ENCODE measurements at places on chromosomes 12 and 14. TPM values are rescaled to one million over a fixed set of nuclear protein-coding genes. Genes with fewer than 3 reads are reported as not detected.

- no peaks in the 10 kb centered on the region for H3K27me3 ChIP-seq
- no peaks in the 10 kb centered on the region for H3K36me3 ChIP-seq
- no peaks in the 10 kb centered on the region for H3K4me1 ChIP-seq
- H3K4me3 ChIP-seq, result no peak overlapping the region
- H3K27ac ChIP-seq, result no peak overlapping the region
- no peak for DNase-seq
These were observed 954.2 kb upstream of the FBXO33 start for GRCh38 chr14:40386433-40386832.

- no peak overlapping the region for H3K4me3 ChIP-seq
- DNase-seq, result no peak
- no peaks in the 10 kb centered on the region for H3K4me1 ChIP-seq
- no peaks in the 10 kb centered on the region for H3K36me3 ChIP-seq
- H3K27me3 ChIP-seq, result no peaks in the 10 kb centered on the region
- no peak overlapping the region for H3K27ac ChIP-seq
These were observed 6.8 kb upstream of the AEBP2 start for GRCh38 chr12:19432309-19433170.

SLCO1A2 gene
- total RNA-seq, result not detected

GRCh38 chr14:34322940-34323418 is 139.1 kb downstream of the SPTSSA start:
- no peak overlapping the region for H3K4me3 ChIP-seq
- no peaks in the 10 kb centered on the region for H3K36me3 ChIP-seq
- H3K27me3 ChIP-seq, result no peaks in the 10 kb centered on the region
- H3K27ac ChIP-seq, result no peak overlapping the region
- DNase-seq, result peak; percentile 79

DNA sequence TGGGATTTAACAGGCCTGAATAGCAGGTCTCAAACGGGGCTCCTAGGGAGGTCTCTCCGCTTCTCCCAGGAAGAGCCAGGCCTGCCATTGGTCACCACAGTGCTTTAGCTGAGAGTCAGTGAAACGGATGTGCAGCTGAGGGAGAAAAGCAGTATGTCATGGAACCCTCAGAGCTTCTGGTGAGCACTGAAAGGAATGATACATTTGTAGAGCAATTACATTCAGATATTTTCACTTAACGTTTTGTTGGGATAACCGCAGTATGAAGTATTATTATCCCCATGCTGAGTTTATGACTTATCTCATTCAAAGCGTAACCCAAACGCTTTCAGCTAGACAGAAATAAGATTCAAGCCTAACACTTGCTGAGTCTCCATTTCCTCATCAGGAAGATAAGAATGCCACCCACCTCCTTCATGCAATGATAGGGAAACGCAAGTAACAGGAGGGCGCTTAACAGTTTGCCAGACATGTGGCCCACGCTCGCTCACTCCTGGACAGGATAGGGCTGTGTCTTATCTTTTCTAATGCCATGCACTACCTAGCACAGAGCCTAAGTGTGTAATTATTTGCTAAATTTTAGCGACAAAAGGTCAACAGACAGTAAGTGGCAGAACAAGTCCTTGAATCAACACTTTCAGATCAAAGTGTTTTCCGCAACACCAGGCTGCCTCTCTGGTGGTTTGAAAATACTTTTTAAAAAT is 28.2 kb downstream of the DAD1 start:
- no peak overlapping the region for H3K4me3 ChIP-seq
- H3K36me3 ChIP-seq, result peaks cover 21% of the 10 kb centered on the region
- peaks cover 6% of the 10 kb centered on the region for H3K4me1 ChIP-seq
- DNase-seq, result no peak
- H3K27me3 ChIP-seq, result no peaks in the 10 kb centered on the region

SMARCD1 gene
- total RNA-seq, result 24.4 TPM

DNA sequence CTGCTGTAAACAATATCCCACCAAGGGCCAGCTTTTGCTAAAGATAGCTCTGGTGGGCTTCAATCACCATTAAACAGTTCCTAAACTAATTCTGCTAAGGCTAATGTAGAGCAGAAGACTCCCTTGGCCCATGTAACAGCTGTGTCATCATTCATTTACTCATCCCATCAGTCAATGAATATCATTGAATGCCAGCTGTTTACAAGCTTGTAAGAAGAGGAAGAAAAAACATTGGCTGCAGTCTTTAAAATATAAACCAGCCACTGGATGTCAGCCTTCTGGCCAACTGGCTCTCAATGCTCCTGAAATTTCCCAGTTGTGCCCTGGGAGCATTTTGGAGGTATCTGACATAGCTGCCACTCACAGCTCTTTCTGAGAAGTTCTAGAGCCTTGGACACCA is 18.0 kb upstream of the MAP3K9 start:
- peak overlapping the region; percentile 83 for H3K27ac ChIP-seq
- H3K4me3 ChIP-seq, result no peak overlapping the region
- H3K27me3 ChIP-seq, result no peaks in the 10 kb centered on the region
- H3K4me1 ChIP-seq, result peaks cover 14% of the 10 kb centered on the region

- no peak for DNase-seq
- no peaks in the 10 kb centered on the region for H3K27me3 ChIP-seq
- H3K4me3 ChIP-seq, result no peak overlapping the region
- H3K36me3 ChIP-seq, result no peaks in the 10 kb centered on the region
- H3K27ac ChIP-seq, result peak overlapping the region; percentile 73
These were observed 13.3 kb upstream of the PZP start for GRCh38 chr12:9221483-9221882.

GRCh38 chr12:113852695-113853490 is 113.2 kb downstream of the RBM19 start:
- H3K4me3 ChIP-seq, result no peak overlapping the region
- DNase-seq, result no peak
- H3K27ac ChIP-seq, result no peak overlapping the region
- no peaks in the 10 kb centered on the region for H3K4me1 ChIP-seq
- H3K36me3 ChIP-seq, result no peaks in the 10 kb centered on the region

- H3K27me3 ChIP-seq, result no peaks in the 10 kb centered on the region
- no peak for DNase-seq
- H3K4me1 ChIP-seq, result no peaks in the 10 kb centered on the region
- no peak overlapping the region for H3K27ac ChIP-seq
- no peak overlapping the region for H3K4me3 ChIP-seq
These were observed 245.6 kb upstream of the SOX5 start for GRCh38 chr12:24195063-24195462.

DNA sequence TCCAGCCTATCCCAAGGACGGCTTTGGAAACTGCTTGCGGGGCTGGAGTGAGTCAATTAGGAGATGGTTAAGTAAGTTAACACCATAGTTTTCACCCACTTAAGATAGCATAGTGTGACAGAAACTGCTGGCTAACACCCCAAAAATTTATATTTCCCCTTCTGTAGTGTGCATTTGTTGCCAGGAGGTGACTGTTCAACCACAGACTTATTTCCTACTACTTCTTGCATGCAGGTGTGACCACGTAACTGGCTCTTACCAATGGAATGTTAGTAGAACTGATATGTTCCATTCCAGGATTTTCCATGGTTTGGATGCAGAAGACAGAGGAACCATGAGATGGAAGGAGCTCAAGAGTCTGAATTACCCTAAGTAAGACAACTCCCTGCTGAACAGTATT is 52.9 kb upstream of the SLC35F4 start:
- no peak for DNase-seq
- H3K36me3 ChIP-seq, result no peaks in the 10 kb centered on the region
- no peak overlapping the region for H3K27ac ChIP-seq

DNA sequence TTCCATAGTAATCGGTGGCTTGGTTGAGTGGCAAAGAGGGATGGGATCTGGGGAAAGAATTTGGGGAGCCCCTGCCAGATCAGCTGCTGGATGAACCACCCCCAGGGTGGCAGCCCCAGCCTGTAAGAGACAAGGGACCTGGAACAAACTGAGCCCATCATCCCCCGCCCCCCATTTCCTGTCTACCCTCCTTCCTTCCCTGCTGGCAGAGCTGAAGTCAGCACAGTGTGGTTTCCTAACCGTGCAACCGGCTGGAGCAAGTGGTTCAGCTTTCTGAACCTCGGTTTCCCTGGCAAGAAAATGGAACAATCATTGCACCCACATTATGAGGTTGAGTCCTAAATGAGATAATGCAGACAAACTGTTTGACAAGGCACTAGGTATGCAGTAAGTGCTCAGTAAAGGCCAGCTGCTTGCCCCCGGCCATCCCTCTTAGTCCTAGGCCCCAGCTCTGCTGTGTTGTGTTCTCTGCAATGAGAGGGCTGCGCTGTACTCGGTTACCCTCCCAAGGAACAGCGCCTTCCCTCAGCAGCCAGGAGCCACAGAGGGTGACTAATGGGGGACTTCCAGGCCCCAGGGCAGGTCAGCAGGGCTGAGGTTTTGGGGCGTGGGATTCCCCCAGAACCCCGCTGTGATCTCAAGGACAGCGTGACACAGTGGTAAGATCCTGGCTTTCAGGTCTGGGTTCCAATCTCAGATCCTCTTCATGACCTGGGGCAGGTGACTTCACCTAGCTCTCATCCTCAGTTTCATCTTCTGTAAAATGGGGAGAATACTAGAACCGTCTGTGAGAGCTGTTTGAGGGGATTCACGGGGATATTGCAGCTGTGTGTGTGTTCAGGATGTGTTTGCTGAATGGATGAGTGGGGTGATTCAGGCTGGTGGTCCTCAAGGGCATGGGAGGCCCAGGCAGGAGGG is 16.5 kb downstream of the SELPLG start:
- DNase-seq, result no peak
- no peak overlapping the region for H3K27ac ChIP-seq
- no peaks in the 10 kb centered on the region for H3K36me3 ChIP-seq
- no peaks in the 10 kb centered on the region for H3K4me1 ChIP-seq

- no peak for DNase-seq
- H3K27me3 ChIP-seq, result no peaks in the 10 kb centered on the region
- no peaks in the 10 kb centered on the region for H3K36me3 ChIP-seq
- no peak overlapping the region for H3K27ac ChIP-seq
These were observed 31.9 kb upstream of the IFNG-AS1 start for GRCh38 chr12:67957383-67957782.

DNA sequence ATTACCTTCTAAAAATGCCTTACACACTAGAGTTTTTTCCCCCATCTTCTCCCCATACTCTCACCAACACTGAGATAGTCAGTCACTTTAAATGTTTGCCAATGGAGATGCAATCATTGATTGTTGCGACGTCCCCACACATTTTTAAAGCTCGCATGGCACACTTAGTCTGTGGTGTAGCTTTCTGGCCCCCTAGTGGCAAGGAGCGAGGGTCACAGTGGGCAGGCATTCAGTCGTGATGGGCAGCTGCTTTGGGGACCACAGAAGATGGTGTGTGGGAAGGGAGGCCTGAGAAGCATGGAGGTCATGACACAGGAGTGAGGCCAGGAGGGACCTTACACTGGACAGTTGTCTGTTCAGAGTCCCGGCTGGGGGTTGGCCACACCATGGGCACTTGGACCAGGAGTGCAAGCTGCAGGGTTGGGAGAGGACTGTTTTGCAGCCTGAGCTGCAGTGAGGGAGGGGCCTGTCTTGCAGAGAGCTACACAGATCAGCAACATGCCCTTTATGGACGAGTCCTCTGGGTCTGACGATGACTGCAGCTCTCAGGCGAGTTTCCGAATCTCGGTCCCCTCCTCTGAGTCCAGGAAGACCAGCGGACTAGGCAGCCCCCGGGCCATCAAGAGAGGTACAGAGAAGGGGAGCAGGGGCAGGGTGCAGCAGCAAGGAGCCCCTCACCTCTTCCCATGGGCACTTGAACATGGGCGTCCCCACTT is 28.6 kb downstream of the PIGH start:
- H3K4me1 ChIP-seq, result no peaks in the 10 kb centered on the region
- no peak overlapping the region for H3K4me3 ChIP-seq
- peak; percentile 69 for DNase-seq
- H3K36me3 ChIP-seq, result no peaks in the 10 kb centered on the region
- no peak overlapping the region for H3K27ac ChIP-seq
- no peaks in the 10 kb centered on the region for H3K27me3 ChIP-seq

GPRC5A gene
- total RNA-seq, result 0.09 TPM

DNA sequence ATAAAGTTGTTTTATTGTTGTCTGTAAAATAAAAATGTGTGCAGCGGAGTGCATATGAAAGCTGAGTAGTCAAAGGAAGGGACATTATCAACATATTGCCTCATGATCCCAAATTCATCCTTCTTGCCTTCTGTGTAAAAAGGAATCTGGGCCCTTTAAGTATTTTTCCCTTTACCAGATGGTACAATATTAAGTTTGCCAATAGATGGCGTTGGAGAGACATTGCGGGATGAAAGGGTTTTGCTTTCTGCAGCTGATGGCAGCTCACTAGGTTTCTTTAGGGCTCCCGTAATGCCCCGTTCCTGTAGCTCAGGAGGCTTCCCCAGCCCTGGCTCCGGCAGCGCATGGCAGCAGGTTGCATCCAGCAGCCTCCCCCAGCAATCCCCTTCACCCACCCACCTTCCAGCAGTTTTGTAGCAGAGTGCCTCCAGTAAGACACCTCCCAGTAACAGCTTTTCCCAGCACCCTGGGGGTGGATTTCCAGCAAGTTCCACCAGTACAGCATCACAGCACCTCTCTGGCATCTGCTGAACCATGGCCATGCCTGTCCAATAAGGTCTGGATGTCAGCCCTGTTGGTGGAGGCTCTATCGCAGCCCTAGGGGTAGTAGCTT is 354.4 kb downstream of the MED13L start:
- no peak overlapping the region for H3K4me3 ChIP-seq
- H3K36me3 ChIP-seq, result no peaks in the 10 kb centered on the region
- H3K27ac ChIP-seq, result no peak overlapping the region

LARP4 gene
- 71.0 TPM for total RNA-seq

- no peaks in the 10 kb centered on the region for H3K4me1 ChIP-seq
- no peak for DNase-seq
- H3K36me3 ChIP-seq, result no peaks in the 10 kb centered on the region
- no peaks in the 10 kb centered on the region for H3K27me3 ChIP-seq
- no peak overlapping the region for H3K4me3 ChIP-seq
These were observed 51.2 kb downstream of the TMEM30B start for GRCh38 chr14:61229981-61230380.

RNFT2 gene
- 1.4 TPM for total RNA-seq

DNA sequence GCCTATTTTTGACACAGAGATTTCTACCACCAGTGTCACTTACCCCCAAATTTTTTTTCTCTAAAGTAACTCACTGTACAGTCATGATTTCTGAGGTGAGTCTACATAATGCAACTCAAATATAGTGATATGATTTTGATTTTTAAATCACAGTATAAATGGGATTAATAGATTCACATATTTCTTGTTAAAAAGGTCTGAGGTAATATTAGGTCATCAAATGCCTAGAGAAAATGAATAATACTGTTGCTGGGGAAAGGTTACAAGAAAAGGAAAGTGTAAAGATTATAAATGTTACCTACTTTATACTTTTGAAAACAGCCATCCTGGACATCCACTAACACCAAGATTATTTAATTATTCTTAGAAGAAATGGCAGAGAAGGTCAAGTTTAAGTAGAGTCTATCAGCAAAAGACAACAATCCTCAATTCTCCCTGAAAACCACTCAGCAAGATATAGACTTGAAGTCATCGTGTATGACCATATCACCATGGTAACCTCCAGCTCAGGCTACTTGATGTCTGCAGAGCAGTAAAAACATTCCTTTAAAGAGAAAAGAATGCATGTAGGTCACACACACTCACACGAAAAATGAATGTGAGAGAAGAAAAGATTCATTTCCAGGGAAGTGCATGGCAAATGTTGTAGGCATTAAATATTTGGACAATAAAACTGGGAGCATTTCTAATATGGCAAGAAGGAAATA is 58.7 kb downstream of the CCDC59 start:
- no peaks in the 10 kb centered on the region for H3K27me3 ChIP-seq
- no peak overlapping the region for H3K27ac ChIP-seq
- no peaks in the 10 kb centered on the region for H3K36me3 ChIP-seq
- no peak for DNase-seq
- no peak overlapping the region for H3K4me3 ChIP-seq
